ENCODE measurements at places on chromosomes 3 and 15. TPM values are rescaled to one million over a fixed set of nuclear protein-coding genes. Genes with fewer than 3 reads are reported as not detected.

The CIB2 gene
- 12.7 TPM for total RNA-seq

The EBLN2 gene
- 1.5 TPM for total RNA-seq

The TEX264 gene
- total RNA-seq, result 70.7 TPM

The C3orf20 gene
- total RNA-seq, result not detected

The CYP11A1 gene
- total RNA-seq, result 1.6 TPM

The CCDC9B gene
- 13.4 TPM for total RNA-seq

The TRIM42 gene
- total RNA-seq, result not detected

The THPO gene
- total RNA-seq, result not detected

The GRK7 gene
- not detected for total RNA-seq

The LCTL gene
- 0.25 TPM for total RNA-seq

The TFDP2 gene
- total RNA-seq, result 37.1 TPM

The RTP3 gene
- total RNA-seq, result not detected

The FNDC3B gene
- 59.2 TPM for total RNA-seq

The DTWD1 gene
- 6.5 TPM for total RNA-seq

The IL12A gene
- 3.6 TPM for total RNA-seq

The ANAPC13 gene
- total RNA-seq, result 41.6 TPM

The PP2D1 gene
- not detected for total RNA-seq

The IFRD2 gene
- total RNA-seq, result 154 TPM

The CHCHD6 gene
- 11.7 TPM for total RNA-seq

The ITPKA gene
- total RNA-seq, result 5.4 TPM

The FOXL2 gene
- 0.13 TPM for total RNA-seq

The TMEM207 gene
- not detected for total RNA-seq

The GAP43 gene
- 0.16 TPM for total RNA-seq

The DAPK2 gene
- total RNA-seq, result 0.16 TPM

The CACNA2D3 gene
- total RNA-seq, result 0.13 TPM

The GP9 gene
- total RNA-seq, result not detected

The GATM gene
- total RNA-seq, result 2.1 TPM

The LRRIQ4 gene
- not detected for total RNA-seq

The OIP5 gene
- total RNA-seq, result 27.9 TPM

The DAZL gene
- not detected for total RNA-seq

The GCNT3 gene
- 1.6 TPM for total RNA-seq

The TTC21A gene
- 5.2 TPM for total RNA-seq

The CP gene
- not detected for total RNA-seq

The CD200R1 gene
- total RNA-seq, result not detected

The MYZAP gene
- total RNA-seq, result under 0.01 TPM

The NR2F2 gene
- total RNA-seq, result 88.4 TPM

The AADACL2 gene
- not detected for total RNA-seq

The HAPLN3 gene
- 14.2 TPM for total RNA-seq

The TTC23 gene
- 21.0 TPM for total RNA-seq

The KLHL6 gene
- not detected for total RNA-seq

The AQR gene
- total RNA-seq, result 13.9 TPM

The LTF gene
- total RNA-seq, result not detected
